Right ventricle myocardium inferior (tissue), 1 donor: ENCODE measurements at places on chromosomes 4 and X.
A peak's percentile ranks its signal among the peaks of the same experiment; 100 is the strongest.

- DNase-seq = no peak
Measured at GRCh38 chr4:110155654-110156053, 42.8 kb downstream of the ELOVL6 start.

GRCh38 chr4:186934841-186935443, 211.3 kb upstream of the FAT1 start:
- no peak for DNase-seq

GRCh38 chr4:81410680-81411079, 61.0 kb downstream of the RASGEF1B start:
- DNase-seq = no peak

- no peak for DNase-seq
Measured at GRCh38 chrX:39774774-39775328, 322.9 kb downstream of the BCOR start.

DNA sequence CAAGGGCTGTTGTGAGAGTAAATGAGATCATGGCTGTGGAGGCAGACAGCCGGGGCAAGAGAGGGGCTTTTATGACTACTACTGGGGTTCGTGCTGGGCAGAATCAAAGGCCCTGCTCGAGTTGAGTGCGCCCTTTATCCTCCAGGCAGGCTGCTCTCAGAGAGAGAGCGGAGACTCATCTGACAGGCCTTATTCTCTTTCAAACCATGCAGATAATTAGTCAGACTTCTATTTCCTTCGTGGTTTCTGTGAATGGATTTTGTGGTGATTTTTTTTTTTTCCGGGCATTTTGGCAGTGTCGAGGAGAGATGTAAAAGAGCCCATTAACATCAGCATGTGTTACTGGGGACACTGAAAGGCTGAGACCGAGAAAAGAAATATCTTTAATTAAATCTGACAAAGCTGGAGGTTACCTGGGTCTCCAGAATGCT, 73.6 kb downstream of the MED28 start:
- DNase-seq = no peak

- no peak for DNase-seq
Measured at GRCh38 chr4:177737387-177737940, 295.2 kb upstream of the AGA start.

DNA sequence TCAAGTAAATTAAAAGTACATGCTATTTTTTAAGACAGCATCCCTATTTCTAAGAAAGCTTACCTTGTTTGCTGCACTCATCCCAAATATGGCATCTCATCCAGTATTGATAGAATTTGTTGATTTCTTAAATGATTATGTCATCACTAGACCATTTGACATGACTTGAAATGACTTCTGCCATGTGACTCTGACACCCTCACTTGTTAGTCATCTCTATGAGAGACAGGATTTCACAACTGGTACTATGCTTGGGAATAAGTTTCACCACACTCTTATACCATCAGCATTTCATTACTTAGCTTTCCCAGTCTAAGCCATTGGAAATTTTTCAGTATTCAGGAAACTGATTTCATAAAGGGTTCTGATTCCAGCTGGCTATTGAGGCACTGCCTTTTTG, 55.3 kb downstream of the TMPRSS11F start:
- DNase-seq = no peak

DNA sequence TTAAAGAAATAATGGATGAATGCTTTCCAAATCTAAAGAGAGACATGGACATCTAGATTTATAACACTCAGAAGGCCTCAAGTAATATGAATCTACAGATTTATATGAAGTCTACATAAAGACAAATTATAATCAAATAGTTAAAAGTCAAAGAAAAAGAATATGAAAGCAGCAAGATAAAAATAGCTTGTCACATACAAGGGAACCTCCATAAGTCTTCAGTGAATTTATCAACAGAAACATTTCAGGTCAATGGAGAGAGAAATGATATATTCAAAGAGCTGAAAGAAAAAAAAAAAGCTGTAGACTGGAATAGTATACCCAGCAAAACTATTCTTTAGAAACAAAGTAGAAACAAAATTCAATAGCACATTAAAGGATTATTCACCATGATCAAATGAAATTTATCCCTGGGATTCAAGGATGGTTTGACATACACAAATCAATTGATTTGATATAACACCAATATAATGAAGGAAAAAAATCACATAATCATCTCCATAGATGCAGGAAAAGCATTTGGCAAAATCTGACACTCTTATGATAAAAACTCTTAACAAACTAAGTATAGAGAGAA, 346.6 kb upstream of the PABPC4L start:
- no peak for DNase-seq

DNA sequence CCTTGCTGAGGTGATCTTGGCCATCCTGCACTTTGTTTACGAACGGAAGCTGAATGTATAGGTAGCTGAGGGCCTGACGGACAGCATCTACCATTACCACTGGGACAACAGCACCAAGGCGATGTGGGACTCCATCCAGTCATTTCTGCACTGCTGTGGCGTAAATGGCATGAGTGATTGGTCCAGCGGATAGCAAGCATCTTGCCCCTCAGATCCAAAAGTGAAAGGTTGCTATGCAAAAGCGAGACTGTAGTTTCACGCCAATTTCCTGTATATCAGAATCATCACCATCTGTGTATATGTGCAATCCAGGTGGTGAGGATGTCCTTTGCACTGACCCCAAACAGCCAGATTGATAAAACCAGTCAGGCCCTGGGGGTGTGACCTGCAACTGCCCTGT, 4.2 kb upstream of the PYURF start:
- DNase-seq = peak; percentile 46

DNA sequence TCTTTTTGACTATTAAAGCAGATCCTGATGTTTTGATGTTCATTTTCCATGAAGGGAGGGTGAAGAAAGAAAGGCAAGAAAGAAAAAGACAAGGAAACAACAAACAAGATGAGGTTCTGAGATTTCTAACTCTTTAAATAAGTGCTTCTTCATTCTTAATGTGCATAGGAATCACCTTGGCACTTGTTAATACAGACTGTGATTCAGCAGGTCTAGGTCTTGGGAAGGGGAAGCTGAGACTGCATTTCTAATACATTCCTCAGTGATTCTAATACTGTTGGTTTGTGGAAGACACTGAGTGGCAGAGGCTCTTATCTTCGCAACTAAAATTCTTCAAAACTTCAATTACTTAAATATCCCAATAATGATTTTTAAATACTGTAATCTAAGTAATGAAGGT, 95.2 kb upstream of the NAP1L5 start:
- no peak for DNase-seq

- DNase-seq = no peak
Measured at GRCh38 chr4:95167805-95168204, 381.0 kb downstream of the UNC5C start.

GRCh38 chr4:15765910-15766697, 12.0 kb upstream of the CD38 start:
- DNase-seq = no peak

GRCh38 chrX:106168107-106168506, at the start of gene PWWP3B:
TSS of gene PWWP3B (plus strand) at chrX:106168305. CDS start at chrX:106205433, 37,128 bp downstream.
- no peak for DNase-seq

DNA sequence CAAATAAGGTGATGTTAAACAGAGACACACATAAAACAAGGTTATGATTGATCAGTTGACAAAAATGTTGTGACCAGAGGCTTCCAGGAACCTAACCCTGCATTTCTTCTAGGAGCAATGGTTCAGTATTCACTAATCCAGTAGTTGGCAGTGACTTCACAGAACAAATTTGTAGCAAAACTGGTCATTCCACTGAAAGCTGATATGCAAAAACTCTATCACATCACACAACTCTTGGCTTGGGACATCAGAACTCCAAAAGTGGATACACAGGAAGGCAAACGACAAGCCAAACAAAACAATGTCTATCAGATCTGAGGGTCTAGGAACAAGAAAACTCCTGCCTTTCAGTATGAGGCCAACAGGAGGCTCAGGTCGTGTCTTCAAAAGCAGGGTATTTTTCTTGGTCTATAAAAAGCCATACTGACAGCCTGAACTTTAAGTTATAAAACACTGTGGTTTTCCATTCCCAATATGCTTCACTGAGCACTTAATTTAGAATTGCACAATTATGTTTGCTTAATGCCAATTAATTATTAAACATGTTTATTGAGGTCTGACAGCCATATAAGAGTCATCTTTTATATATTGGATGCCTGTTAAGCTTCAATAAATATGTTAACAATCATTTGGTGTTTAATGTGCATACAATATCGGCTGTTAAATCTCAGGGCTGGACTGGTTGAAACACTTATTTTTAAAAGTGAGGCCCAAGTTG, 45.6 kb downstream of the SOD3 start:
- DNase-seq = no peak

DNA sequence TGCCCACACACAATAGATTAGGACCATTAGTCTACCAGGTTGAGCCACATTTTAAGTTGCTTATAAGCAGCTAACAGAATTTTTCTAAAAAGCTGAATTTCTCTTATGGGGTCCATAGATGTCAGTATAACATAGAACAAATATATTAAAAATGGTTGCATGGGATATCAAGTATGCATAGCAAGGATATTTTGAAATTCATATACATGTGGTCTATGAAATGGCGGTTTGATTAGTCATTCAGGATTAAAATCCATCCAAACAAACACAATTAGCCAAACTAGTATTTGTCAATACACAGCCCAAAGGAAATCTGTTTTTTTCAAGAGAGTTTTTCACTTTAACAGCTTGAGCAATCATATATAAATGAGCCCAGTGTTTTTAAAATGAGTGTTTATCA, 33.5 kb upstream of the AMOT start:
- DNase-seq = no peak

DNA sequence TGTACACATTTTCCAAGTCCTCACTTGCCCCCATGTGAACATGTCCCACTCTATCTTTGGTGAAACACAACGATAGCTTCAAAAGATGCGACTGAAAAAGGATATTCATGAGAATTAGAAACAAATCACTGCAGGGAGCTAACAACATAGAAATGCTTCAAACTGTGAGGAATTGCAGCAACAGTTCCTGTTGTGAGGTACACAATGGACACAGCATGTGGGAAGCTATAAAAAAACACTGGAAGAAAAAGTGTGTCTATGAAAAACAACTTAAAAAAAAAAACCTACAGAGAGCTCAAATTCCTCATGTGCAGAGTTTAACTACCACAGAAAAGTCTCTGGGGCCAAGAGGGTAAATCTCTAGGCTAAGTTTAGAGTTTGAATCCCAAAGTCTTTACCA, 51.6 kb upstream of the BLTP1 start:
- DNase-seq = no peak

DNA sequence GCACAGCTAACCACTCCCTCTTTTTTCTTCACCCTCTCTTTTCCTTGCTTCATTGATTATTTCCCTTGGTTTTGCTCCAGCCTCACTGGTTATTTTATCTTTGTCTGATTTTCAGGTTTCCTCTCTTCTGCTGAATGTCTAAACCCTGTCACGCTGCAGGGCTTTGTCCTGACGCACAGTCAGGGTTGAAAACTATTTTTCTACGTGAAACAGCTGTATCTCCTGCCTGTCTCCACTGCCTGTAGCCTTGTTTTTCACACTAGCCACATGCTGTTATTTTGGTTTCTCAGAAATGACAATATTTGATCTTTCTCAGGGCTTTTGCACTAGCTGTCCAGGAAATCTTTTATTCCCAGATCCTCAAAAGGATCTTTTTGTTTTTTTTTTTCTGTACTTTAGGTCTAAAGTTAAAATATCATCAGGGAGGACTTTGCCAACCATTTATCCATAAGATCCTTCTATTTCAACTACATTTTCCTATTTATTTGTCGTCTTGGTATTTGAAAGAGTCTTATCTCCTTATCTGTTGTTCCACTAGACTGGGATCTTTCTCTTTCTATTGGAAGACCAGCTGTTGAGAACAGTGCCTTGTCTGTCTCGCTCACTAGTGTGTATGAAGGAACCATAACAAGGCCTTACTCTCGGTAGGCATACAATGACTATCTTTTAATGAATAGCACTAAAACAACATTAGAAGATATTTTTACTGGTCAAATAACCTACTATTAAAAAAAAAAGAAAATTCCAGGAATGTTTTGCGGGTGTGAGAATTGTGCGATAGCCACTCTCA, 164.3 kb downstream of the PDHA2 start:
- DNase-seq = no peak

- no peak for DNase-seq
Measured at GRCh38 chrX:105211066-105211575, 9.4 kb downstream of the TEX13A start.

DNA sequence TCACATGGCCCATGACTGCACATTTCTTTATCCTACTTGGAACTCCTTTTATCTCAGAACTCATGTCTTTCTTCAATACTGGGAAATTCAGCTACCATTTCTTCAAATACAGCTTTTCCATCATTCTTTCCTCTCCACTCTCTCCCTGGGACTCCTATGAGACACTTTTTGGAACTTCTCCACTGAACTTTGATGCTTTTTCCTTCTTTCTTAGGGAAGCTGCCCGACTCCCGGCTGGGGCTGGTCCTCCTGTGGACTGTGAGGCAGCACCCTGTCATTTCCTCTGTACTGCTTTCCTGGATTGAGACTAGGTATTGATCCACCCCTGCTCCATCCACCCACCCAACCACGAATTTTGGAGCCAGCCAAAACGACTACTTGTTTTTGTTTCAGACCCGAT, 40.0 kb downstream of the ZFYVE28 start:
- no peak for DNase-seq

- no peak for DNase-seq
Measured at GRCh38 chrX:115571712-115572111, 10.7 kb downstream of the PLS3 start.

GRCh38 chr4:42401171-42401570, 3.9 kb downstream of the SHISA3 start:
- DNase-seq = peak; percentile 67

DNA sequence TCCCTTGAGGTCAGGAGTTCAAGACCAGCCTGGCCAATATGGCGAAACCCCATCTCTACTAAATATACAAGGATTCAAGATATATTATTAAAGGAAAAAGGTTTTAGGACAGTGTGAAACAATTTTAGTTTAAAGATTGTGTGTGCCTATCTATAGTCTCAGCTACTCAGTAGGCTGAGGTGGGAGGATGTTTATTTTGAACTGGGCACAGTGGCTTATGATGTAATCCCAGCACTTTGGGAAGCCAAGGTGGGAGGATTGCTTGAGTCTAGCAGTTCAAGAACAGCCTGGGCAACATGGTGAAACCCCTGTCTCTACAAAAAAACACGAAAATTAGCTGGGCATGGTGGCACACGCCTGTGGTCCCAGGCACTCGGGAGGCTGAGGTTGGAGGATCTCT, 31.4 kb upstream of the REST start:
- DNase-seq = no peak

DNA sequence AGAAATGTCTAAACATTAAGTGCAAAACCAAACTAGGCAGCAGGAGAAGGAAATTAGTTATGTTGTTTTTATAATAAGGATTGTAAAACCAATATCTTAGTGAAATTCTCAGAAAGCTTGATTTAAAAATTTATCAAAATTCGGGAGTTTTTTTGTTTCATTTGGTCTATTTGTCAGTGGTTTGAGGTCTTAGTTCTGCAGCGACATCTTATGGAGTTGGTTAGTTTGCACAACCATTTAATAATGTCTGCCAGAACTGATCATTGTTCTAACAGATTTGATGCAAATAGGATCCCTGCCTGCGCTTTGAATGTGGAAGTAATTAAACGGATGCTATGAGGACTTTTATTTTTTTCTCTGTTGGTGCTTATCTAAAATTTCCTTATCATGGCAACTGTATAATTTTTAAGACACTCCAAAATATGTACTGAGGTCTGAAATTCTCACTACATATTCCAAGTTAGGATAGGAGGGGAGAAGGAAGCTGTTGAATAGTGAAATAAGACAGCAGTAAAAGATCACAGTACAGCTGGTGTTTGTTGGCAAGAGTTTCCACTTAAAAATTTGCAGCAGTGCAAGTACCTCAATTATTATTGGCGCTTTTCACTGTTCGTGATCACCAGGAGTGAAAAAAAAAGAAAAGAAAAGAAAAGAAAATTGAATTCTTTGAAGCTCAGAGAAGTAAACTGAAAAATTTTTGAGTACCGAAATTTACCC, 2521.4 kb downstream of the ARAP2 start:
- no peak for DNase-seq

- DNase-seq = no peak
Measured at GRCh38 chr4:182143086-182143821, 99.9 kb upstream of the TENM3 start.
